Right forelimb (tissue), 1 donor: ENCODE measurements at places on chromosomes 5 and 9.

- DNase-seq, result no peak
These were observed 61.6 kb downstream of the SETX start for GRCh38 chr9:132293145-132293721.

GRCh38 chr5:84729326-84729725, 344.6 kb upstream of the EDIL3 start:
- no peak for DNase-seq

DNA sequence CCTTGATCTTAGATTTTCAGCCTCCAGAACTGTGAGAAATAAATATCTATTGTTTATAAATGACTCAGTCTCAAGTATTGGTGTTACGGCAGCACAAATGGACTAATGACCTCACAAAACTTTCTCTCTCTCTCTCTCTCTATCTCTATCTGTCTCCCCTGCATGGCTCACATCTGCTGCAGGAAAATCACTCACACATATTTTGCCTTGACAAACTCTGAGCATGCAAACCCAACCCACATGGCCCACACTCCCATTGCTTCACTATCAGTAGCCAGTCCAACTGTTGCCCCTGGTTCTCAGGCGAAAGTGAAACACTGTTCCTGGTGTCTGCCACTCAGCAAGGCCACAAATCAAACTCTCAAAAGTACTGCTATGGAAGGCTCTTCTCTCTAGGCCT, 66.4 kb upstream of the PIK3R1 start:
- no peak for DNase-seq

DNA sequence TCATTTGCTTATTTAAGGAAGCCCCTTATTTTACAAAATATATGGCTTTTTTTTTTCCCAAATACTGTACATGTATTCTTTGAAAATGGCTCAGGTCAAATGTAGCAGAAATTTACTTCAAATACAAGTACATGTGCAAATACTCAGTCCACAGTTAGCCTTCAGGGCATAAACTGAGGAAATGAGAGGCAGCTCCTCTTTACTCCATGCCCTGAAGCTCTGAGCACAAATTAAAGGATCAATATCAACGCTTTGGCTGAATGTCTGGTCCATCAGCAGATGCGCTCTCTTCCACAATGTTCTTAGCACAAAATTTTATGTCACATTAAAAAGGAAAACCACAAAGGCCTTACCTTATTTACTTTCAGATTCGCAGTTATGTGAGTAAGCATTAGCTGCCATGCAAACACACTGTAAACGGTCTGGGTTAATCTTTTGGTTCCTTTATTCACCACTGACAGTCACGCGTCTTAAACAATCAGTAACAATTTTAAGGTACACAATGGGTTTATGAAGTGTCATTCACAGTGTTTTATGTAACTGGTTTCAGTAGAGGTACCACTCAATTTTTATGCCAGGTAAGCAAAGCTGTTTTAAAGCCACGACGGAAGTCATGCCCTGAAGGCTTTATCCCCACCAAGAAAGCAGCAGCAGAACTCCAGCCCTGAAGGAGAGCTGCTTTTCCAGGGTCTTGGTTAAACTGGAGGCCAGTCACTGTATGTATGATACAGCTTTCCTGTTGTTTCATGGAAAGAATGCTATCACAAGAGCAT, 103.4 kb downstream of the OTULIN start:
- no peak for DNase-seq

DNA sequence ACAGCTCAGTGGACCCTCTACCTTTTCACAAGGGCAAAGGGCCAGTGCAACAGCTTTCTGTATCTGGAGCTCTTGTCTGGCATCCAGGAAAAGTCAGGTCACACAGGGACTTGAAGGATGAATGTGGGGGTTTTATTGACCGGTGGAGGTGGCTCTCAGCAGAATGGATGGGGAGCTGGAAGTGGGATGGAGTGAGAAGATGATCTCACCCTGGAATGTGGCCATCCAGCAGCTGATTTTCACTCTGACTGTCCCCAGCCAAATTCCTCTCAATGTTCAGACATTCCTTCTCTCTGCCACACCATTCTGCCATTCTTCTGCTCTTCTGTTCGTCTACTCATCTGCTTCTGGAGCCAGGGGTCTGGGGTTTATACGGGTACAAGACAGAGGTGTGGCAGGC, 1119.9 kb downstream of the TAF11L14 start:
- no peak for DNase-seq
